ENCODE measurements at places on chromosomes 13 and 19. TPM values are rescaled to one million over a fixed set of nuclear protein-coding genes. Genes with fewer than 3 reads are reported as not detected.
A peak's percentile ranks its signal among the peaks of the same experiment; 100 is the strongest.

LDLR gene
- 626 TPM for total RNA-seq

ZNF121 gene
- total RNA-seq, result 18.7 TPM

GRCh38 chr19:11693505-11694499 is 44.9 kb downstream of the ZNF823 start:
- peaks cover 4% of the 10 kb centered on the region for H3K4me1 ChIP-seq
- H3K27ac ChIP-seq, result peak overlapping the region; percentile 82
- H3K36me3 ChIP-seq, result no peaks in the 10 kb centered on the region
- H3K4me3 ChIP-seq, result peak overlapping the region; percentile 82

- no peak for DNase-seq
- H3K4me1 ChIP-seq, result no peaks in the 10 kb centered on the region
- H3K27me3 ChIP-seq, result no peaks in the 10 kb centered on the region
- no peak overlapping the region for H3K4me3 ChIP-seq
- no peak overlapping the region for H3K27ac ChIP-seq
- no peaks in the 10 kb centered on the region for H3K36me3 ChIP-seq
These were observed 657.4 kb upstream of the ATXN8OS start for GRCh38 chr13:69450245-69450644.

DNA sequence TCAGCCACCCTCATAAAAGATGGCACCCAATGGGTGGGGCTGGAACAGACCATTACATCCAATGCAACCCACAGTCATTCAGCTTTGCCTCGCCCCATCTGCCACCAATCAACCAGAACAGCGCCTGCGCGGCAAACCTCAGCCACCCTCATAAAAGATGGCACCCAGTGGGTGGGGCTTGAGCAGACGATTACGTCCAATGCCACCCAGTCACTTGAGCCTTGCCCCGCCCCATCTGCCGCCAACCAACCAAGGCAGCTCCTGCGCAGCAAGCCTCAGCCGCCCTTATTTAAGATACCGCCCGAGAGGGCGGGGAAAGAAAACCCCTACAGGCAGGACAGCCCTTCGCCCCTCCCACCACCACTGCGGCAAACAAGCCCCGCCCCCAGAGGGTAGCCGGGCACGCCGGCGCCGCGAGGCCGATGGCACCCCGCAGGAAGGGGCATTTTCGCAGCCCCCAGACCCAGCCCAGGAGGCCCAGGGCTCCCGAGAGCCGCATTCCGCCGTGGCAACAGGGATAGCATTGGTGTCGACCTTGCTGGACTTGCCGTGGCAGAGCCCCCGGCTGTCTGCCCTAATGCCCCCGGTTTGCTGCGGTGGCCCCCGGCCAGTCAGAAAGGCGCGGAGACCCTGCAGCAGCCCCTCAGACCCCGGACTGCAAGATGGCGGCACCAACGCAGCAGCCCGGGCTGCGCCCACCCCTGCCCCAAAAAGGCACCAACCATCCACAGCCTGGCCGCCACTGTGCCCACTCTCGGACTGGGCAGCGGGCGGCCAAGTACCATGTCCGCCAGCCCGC is 675 bp downstream of the PEG3 start:
- no peaks in the 10 kb centered on the region for H3K27me3 ChIP-seq

DNA sequence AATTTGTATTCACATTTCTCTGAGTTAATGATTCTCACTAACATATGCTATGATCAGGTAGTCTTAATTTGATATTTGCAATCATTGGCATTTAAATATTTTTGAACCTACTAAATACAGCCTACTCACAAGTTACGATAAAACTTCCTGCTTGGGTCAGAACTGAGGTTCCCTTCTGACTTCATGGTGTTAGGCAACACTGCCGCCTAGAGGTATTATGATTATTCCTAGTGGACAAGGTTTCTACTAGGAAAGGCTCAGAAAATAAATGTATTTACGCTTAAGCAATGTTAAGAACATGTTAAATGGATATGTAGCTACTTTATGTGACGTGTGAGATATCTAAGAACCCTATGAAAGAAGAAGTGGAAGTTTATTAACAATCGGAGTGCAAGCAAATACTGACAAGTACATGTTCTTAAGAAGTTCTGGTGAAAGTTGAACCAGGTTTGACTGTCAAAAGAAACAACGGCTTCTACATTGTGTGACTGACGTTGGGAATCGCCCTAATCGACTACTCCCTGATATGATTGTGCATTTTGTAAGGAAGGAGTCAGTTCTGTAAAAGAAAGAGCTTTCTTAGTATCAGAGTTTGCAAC is 1395.8 kb downstream of the SLITRK5 start:
- no peak for DNase-seq
- no peaks in the 10 kb centered on the region for H3K27me3 ChIP-seq
- no peak overlapping the region for H3K4me3 ChIP-seq
- H3K4me1 ChIP-seq, result no peaks in the 10 kb centered on the region
- no peak overlapping the region for H3K27ac ChIP-seq
